ENCODE measurements at places on chromosomes 11 and 22.
A peak's percentile ranks its signal among the peaks of the same experiment; 100 is the strongest.

GRCh38 chr11:93289782-93290463 is 40.6 kb upstream of the DEUP1 start:
- no peak for DNase-seq

DNA sequence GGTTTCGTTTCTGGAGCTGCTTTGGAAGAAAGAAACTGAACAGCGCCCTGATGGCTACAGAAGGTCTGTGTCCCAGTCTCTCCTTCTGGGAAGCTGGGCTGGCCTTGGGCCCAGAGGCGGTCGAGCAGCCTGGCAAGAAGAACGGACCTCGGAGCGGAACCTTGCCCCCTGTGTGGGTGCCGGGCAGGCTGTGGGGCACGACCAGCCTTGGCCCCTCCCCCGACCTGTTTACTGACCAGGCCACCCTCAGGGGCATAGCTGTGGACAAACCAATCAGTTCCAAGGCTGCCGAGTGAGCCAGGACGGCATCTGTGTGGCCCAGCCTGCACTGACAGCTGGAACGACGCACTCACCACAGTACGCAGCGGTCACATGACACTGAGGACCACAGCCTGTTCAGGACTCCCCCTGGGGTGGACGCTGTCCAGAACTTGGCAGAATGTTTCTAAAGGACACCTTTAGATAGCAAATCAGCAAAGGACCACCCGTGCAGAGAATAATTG is 7.2 kb downstream of the PIM3 start:
- no peak for DNase-seq

GRCh38 chr11:86108191-86108590 is 39.3 kb upstream of the PICALM start:
- DNase-seq = no peak

- no peak for DNase-seq
These were observed 48.3 kb downstream of the MYH9 start for GRCh38 chr22:36339171-36340065.

GRCh38 chr11:111981270-111981669 is 43.9 kb upstream of the DLAT start:
- no peak for DNase-seq

DNA sequence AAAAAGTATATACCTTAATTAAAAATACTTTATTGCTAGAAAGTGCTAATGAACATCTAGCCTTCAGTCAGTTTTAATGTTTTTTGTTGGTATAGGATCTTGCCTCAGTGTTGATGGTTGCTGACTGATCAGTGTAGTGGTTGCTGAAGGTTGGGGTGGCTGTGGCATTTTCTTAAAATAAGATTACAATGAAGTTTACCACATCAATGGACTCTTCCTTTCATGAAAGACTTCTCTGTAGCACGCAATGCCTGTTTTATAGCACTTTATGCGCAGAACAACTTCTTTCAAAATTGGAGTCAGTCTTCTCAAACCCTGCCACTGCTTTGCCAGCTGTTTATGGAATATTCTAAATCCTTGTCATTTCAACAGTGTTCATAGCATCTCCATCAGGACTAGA is 50.6 kb downstream of the LDLRAD3 start:
- DNase-seq = no peak

DNA sequence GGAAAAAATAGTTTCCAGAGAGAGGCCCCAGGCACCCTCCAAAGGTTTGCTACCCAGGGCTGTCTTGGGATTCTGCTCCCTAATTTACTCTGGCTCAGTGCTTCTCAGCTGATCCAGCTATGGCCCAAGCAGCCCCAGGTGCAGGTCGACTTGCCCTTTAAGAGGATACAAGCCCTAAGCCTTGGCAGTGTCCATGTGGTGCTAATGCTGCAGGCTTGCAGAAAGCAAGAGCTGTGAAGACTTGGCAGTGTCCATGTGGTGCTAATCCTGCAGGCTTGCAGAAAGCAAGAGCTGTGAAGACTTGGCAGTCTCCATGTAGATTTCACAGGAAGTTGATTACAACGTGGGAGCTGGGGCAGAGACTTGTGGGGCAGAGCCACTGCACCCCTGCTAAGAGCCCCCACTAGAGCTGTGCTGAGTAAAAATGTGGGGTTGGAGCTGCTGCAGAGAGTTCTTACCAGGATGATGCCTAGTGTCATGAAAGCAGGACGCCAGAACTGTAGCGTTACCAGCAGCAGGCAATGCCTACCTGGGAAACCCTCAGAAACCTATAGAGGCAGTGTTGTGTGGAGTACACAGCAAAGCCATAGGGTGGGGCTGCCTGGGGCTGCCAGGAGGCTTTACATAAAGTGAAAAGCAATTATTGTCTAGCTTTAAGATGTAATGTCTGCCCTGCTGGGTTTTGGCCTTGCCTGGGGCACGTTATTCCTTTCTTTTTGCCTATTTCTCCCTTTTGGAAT is 16.1 kb upstream of the OR52K1 start:
- no peak for DNase-seq

DNA sequence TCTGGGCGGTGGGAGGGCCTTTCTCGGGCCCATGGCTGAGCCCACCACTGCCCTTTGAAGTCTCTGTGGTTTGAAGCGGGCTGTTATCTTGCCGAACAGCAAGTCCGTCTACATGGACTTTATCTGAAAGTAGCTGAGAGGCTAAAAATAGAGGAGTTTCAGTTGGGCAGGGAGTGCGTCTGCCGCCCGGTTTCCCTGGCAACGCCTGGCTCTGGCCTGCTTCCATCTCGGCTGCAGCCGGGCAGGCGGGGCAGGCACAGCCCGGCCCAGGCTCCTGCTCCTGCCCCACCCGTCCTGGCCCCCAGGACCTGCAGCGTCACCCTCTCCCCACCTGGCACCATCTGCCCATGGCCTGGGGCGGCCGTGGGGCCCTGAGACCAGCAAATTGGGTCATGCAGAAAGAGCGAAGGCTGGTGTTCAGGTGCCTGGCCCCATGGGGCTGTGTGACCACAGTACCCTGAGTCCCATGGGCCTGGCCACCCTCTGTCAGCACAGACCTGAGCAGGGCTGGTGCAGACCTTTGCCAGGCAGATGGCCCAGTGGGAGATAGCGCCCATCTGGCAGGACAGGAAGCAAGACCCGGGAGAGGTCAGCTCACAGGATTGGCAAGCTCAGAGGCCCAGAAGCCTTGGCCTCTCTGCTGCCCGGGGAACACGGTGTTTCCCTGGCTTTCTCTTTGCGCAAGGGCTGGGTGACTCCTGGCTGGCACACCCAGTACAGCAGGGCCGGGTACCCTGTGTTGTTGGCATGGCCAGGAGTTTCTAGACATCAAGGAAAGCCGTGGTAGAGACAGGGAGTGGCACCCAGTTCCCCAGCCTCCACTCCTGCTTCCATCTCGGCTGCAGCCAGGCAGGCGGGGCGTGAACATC is 79.1 kb upstream of the KCNQ1OT1 start:
- no peak for DNase-seq

- DNase-seq = no peak
These were observed 4.1 kb upstream of the CABP7 start for GRCh38 chr22:29715705-29716104.

DNA sequence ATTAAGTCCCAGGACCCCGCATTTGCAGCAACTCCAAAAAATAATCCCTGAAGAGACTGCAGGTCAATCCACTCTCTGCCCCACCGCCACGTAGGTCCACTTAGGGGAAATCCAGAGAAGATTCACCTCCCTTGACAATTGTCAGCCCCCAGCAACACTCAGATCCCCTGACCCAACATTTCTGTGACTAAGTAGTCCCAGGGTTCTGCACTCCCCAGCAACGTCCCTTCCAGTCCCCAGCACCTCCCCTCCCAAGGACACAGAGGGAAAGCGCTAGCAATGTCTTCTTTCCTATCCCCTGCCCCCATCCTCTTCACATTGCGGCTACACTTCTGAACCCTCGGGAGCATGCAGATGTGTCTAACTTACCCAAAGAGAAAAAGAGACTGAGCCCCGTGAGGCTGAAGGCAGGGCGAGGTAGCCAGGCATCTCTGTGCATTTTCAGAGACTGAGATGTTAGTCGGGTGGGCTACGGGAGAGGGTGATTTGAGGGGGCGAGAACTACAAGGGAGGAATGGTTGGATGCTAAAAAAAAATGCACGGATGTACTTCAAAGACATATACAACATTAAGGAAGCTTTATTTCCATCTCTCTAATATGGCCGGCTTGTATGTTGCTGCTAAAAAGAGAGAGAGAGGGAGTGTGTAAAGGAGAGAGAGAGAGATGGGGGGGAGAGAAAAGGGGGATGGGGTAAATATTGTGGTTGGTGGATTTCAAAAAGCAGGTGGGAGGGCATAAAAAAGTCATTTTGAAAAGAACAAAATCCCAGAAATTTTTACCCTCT is at the start of gene SCN2B:
SCN2B (minus strand) TSS at position 647 of the 785 bp plus-strand sequence; CDS start at position 439, 208 bp downstream.
- DNase-seq = peak; percentile 34

- no peak for DNase-seq
These were observed 62.7 kb downstream of the MCM5 start for GRCh38 chr22:35462498-35463230.

DNA sequence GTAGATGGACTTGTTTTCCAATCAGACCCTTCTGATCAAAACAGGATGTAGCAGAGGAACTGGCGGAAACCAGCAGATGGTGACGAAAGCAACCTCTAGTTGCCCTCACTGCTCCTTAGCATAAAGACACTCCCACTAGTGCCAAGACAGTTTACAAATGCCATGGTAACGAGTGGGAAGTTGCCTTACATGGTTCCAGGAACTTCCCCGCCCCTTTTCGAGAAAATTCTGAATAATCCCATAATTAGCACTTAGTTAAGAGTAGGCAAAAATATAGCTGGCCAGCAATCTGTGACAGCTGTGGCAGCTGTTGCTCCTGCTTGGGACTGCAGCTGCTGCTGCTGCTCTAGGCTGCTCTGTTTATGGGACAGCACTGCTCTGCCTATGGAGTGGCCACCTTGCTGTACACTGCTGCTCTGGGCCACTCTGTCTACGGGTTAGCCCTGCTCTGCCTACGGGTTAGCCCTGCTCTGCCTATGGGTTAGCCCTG is 33.4 kb upstream of the SORL1 start:
- no peak for DNase-seq

- no peak for DNase-seq
These were observed 66.9 kb upstream of the RRM1 start for GRCh38 chr11:4027746-4028145.

DNA sequence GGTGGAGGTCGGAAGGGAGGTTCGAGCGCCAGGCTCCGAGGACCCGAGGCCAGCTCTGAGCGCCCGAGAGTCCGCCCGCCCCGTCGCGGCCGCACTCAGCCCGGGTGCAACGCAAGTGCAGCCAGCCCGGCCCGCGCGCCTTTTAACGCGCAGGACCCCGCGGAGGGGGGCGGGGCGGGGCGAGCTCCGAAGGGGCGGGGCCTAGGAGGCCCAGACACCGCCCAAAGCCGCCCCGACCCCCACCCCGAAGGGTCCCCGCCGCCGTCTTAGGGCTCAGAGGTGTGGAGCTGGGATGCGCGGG is at the start of gene PHOX2A:
PHOX2A (minus strand) TSS at position 117 of the 301 bp plus-strand sequence. CDS start 172 bp downstream, outside the sequence.
- DNase-seq = no peak

GRCh38 chr11:103714246-103714645 is 322.2 kb upstream of the DDI1 start:
- DNase-seq = no peak

GRCh38 chr11:10415817-10416392 is 39.2 kb upstream of the AMPD3 start:
- no peak for DNase-seq

GRCh38 chr22:44274918-44275630 is 37.7 kb downstream of the SHISAL1 start:
- DNase-seq = no peak

DNA sequence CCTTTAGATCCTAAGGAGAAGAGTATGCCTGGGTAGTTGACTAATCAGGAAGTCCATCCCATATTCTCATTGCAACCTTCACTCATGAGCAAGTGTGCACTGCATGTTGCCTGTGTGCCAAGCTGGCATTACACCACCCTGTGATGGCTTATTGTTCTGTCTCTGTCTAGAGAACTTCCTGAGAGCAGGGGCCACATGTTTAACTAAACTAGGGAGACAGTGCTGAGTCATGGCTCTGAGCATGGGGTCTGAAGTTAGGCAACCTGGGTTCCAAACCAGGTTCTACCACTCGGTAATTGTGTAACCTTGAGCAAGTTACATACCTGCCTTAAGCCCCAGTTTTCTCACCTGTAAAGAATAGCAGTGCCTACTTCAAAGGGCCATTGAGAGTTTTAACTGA is 39.6 kb downstream of the CSNK2A3 start:
- DNase-seq = no peak

DNA sequence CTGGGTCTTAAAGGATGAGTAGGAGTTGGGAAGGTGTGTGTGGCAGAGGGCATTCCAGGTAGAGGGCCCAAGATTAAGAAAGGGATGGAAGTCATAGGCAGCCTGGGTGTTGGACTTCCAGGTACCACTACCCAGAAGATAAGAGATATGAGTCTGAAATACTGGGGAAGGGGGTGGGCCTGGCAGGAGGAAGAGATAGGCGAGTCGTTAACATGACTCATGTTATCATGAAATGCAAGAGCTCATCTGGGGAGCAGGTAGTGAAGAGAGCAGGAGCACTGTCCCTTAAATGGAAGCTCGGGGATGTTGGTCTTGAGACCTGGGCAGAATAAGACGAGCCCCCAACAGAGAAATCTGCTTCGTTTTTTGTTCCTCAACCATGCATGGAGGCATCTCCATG is 10.2 kb downstream of the ZC3H7B start:
- no peak for DNase-seq

DNA sequence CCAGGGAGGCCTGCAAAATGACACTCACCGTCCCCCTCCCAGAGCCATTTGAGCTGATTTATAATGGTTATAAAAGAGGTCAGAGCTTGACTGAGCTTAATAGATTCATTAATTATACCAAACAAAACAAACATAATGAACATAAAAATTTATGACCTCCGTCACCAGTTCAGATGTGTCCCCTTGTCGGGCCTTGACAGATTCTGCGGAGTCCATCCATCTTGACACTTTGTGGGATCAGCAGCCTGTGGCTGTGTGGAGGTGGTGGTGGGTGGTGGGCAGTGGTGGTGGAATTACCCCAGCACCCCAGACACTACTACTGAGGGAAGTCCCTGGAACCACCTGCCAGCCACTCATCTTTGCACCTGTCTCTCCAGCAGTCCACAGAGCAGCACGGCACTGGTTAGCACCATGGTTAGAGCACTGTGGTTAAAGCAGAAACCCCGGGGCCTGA is 83.5 kb downstream of the DSCAML1 start:
- DNase-seq = no peak

DNA sequence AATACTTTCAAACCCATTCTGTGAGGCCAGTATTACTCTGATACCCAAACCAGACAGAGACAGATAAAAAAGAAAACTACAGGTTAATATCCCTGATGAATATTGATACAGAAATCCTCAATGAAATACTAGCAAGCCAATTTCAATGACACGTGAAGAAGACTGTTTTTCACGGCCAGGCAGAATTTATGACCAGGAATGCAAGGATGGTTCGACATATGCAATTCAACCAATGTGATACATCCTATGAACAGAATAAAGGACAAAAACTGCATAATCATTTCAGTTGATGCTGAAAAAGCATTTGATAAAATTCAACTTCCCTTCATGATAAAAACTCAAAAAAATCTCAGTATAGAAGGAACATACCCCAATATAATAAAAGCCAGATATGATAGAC is 44.5 kb downstream of the SLC22A24 start:
- no peak for DNase-seq

- no peak for DNase-seq
These were observed 13.8 kb downstream of the OLFML1 start for GRCh38 chr11:7499081-7499480.

GRCh38 chr11:27700351-27701301 is at the start of gene BDNF:
Gene BDNF (minus strand): TSS chr11:27700455. CDS start chr11:27658564, 41,891 bp downstream.
- peak; percentile 32 for DNase-seq
